BE2C (cell line): ENCODE measurements at places on chromosomes 4 and X.

DNA sequence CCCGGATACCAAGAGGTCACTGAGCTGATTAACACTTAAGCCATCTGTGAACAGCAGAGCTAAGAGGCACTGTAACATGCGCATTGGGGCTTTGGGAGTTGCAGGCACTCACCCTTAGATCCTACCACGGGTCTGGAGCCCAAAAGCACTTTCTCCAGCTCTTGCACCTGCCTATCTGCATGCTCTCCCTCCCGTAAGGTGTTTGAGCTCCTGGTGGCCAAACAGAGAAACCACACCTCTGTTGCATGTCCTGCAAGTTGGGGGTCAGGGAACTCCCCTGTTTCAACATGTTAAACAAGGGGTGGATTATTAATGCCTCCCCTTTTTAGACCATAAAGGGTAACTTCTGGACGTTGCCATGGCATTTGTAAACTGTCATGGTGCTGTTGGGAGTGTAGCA lies 49.8 kb downstream of the GYPA start:
- no peak for DNase-seq

- peak; percentile 10 for DNase-seq
Observed at GRCh38 chrX:154096140-154097002, 1.1 kb downstream of the MECP2 start.

GRCh38 chr4:172546782-172547181 lies 621.8 kb upstream of the GALNT7 start:
- no peak for DNase-seq

DNA sequence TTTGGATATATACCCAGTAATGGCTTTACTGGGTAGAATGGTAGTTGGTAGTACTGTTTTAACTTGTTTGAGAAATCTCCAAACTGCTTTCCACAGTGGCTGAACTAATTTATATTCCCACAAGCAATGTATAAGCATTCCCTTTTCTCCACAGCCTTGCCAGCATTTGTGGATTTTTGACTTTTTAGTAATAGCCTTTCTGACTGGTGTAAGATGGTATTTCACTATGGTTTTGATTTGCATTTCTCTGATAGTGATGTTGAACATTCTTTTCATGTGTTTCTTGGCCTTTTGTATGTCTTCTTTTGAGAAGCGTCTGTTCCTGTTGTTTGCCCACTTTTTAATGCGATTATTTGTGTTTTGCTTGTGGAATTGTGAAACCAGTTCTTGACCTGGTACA lies 290.5 kb downstream of the BMPR1B start:
- DNase-seq = no peak

DNA sequence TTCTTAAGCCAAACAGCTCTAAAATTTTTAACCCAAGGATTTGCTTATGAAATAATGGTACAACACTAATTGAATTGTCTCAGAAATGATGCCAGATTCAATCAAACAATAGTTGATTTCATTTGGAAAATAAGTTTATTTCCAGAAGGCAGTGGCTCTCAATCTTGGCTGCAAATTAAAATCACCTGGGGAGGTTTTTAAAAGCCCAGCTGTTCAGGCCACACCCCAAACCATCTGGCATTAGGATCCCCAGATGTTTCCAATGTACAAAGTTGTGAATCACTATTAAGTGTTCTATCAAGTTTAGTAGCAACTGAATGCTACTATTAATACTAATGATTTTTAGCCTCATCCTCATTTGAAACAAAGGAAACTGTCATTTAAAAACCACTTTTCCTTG lies 22.2 kb downstream of the TMEM184C start:
- DNase-seq = no peak

- no peak for DNase-seq
Observed at GRCh38 chr4:46594661-46595060, 204.7 kb upstream of the GABRA2 start.

DNA sequence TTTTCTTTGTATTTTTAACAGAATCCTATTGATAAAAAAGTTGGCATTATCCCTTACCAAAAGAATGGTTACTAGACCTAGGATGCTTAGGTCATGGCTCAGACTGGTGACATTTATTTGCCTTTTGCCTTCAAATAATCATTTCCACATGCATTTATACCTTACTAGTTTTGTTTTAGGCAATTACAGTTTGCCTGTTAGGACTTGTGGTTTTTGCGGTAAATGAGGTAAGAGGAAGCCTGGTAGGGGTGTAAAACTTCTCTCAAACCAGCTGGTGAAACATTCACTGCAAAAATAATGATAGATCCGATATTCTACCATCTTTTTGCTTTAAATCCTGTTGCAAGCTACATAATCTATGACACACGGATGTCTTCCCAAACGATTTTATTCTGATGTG lies 12.1 kb downstream of the LAMP2 start:
- no peak for DNase-seq

DNA sequence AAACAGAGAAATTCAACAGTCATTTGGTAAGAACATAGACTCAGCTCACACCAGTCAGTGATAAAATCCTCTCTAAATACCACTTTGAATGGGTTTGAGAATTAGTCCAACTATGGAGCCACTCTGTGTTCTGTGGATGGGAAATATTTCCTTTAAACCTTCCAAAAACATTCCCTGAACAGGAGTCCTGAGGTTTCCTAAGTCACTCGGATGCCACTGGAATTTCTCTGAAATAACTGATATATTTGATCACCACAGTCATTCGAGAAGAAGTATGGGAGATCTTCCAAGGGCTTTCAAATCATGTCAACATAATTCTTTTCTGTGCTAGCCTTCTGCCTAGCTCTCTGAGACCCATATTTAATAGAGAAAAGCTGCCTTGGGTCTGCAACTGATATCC lies 958.6 kb downstream of the STIM2 start:
- DNase-seq = no peak

DNA sequence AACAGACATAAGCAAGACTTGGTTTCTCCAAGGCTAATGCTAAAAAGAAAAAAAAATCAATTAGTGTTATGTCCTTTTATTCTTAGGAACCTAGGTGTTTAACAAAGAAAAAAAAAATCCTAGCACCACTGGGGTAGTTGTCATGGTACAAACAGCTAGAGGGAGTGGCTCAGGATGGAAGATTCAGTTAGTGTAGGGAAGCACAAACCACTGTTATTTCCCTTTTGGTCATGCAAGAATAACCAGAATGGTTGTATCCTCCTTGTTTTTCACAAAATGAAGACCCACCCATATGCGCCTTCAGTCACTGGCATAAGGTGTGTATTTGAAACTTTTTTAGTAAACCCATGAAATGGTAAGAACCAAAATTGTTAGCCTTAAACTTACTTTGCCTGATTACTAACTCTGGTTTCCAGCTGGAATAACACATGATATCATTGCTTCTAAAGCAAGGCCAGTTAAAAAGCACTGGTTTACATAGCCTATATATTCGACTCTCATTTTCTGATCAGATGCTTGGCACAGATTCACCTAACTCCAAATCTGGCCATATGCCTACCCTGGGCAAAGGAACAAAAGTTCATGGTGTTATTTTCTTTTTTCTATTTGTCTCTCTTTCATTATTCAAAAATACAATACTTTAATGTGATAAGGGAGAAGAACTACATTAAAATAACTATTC lies 132.6 kb downstream of the SCFD2 start:
- DNase-seq = no peak

DNA sequence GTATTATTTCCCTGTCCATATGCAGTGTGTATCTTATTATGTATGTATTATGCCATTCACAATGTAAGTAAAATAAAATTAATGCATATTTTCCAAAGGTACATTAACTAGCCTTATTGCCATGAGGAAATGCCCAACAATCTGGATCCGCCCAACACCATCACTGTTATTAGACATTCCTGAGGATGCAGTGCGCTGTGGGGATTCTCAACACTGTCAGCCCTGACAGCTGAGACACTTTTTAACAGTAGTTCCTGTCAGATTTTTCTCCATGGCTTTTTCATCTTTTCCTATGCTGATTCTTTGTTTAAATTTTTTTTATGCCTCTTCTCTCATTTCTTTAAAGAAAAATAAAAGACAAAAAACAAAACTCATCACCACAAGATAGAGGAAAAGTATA lies 1632.9 kb upstream of the PABPC4L start:
- no peak for DNase-seq

DNA sequence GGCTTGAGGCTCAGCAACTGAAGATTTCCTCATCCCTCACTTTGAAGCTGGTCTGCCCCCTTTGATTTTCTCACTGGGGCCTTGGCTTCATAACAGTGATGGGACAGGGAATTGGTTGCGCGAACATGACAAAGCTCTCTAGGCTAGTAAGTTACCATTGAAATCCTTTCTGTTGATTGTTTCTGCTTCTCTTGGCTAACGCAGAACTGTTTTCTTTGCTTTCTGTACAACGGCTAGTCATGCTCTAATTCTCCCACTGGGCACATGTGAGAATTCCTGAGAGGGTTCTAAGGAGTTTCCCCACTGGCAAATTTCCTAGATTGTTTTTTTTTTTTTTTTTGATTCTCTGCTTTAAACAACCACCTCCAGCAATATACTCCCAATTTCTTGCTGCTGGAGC lies 738.6 kb downstream of the PCDH7 start:
- DNase-seq = no peak

- no peak for DNase-seq
Observed at GRCh38 chrX:13147147-13147546, 102.7 kb upstream of the FAM9C start.

- peak; percentile 61 for DNase-seq
Observed at GRCh38 chr4:38179690-38180377, 219.6 kb downstream of the PTTG2 start.

GRCh38 chr4:17613761-17614415 lies 553 bp upstream of the MED28 start:
- peak; percentile 28 for DNase-seq

- no peak for DNase-seq
Observed at GRCh38 chrX:42079968-42080367, 156.6 kb upstream of the CASK start.

DNA sequence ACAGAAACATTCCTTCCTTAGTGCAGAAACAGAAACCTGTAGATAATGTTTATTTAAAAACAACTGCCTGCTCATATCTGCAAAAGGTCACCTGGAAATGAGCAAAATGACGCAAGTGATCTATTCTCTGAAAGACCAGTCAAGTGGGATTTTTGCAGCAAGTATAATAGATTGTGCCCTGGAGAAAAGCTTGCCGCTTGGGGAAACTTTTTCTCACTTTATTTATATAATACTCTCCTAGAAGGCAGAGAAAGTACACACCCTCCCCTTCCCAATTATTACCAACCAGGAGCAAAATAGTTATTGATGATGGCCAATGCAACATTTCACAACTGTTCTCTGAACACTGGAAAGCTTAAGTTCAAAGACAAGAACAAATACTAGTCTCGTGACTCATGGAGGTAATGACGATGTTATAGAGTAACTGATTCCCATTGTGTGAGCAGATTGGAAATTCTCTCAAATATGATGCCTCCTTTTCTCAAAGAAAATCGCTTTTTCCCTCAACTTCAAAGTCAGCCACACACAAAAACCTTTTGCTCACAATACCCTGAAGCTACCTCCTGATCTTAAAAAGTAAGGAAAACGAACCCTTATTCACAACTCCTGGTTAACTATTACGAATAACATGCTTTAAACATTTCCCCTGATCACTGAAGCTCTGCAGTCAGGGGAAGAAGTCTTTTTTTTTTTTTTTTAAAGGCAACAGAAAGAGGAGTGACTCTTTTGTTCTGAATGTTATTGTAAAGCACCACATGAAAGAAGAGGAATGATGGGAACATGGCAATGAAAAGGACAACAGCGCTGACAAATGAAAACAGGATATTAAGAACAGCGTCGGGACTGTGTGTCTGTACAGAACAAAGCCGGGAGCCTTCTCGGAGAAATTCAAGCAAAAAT lies 41.0 kb downstream of the MID1 start:
- DNase-seq = no peak

GRCh38 chrX:31333165-31333831 lies 261.5 kb upstream of the FTHL17 start:
- DNase-seq = no peak

- no peak for DNase-seq
Observed at GRCh38 chrX:37646254-37646653, 39.3 kb upstream of the XK start.

DNA sequence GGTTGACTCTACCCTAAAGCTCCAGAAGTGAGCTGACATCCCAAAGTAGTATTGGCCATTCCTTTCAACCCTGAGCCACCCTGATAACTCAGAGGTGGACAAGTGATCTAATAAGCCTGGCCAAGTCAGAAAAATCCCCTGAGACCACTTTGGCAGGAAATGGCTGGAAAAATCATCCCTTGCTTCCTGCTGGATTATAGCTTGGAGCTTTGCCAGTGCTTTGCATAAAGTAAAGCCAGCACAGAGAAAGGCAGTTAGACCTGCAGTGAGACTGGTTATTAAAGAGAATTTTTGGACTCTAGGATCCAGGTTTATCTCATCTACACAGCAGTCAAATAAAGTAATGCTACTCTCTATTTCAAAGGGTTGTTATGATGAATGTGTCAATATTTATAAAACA lies 6.4 kb downstream of the CXCL3 start:
- peak; percentile 5 for DNase-seq

DNA sequence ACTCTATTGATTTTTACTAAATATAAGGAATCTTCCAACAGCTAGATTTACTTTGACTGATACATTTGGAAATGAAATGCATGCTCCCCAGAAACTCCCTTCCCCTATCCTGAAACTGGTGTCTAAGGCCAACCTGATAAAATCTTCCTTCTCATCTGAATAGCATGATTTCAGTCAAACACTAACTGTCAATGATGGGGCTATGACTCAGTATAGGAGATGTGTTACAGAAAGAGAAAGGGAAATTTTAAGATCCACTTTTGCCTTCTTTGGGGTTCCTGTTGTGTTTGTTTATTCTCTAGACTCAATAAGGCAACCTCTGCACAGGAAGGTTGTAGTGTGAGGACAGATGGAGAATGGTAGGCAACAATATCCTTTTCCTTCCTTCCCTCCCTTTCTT lies 160.7 kb downstream of the MOSPD2 start:
- DNase-seq = no peak

- DNase-seq = peak; percentile 16
Observed at GRCh38 chrX:149950681-149951080, 12.4 kb upstream of the EOLA2 start.

GRCh38 chrX:115639334-115639880 lies 78.4 kb downstream of the PLS3 start:
- DNase-seq = no peak

DNA sequence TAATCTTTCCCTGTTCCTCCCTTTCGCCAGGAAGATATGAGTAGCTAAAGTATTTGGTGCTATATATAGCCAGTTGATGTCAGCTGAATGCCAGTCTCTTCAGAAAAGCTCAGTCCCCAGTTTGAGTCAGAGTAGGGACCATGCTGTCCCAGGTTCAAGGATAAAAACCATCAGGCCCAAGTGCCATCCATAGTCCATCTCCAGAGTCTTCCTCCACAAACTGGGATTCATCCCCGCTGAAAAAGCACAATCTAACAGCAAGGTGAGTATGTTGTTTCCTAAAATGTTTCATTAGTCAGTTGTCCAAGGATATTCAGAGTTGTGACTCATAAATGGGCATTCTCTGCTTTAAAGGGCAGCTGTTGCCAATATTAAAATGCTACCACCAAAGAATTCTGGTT lies at the start of gene MYOZ2:
TSS of gene MYOZ2 (plus strand) at position 112 of the 401 bp plus-strand sequence. CDS start 694 bp downstream, outside the sequence.
- no peak for DNase-seq

DNA sequence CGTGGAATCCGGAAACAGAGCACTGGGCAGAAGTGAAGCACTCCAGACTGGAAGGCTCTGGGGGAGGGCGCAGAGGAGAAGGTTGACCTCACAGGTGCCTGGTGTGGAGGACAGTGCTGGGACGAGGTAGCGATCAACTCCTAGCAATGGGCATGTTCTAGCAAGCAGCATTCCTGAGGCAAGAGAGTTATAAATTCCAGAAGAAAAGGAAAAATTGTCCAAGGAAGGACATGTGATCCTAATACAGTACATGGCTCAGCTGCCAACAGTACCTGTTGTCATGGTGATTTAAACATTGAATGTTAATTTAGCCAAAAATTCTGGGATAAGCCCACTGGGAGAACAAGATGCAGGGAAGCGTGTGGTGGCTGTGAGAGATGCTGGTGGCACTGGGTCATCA lies 8.2 kb downstream of the ARHGAP4 start:
- no peak for DNase-seq
